LHCN-M2 (cell line): ENCODE measurements at places on chromosomes 16 and 17.

DNA sequence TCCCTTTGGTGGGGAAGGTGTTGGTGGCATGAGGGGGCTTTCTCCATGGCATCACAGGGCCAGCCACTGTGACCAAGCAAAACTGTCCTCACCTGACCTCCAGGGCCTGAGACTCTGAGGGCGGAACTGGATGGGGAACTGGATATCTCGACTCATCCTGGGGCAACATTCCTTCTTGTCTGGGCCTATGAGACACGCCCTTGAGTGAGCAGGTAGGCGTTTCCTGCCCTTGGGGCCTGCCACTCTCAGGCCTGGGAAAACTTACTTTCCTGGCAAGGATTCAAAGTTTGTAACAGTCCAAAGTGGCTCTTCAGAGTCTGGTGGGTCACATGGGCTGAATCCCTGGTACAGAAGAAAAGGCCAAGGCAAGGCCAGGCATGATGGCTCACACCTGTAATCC is 9.6 kb downstream of the MT1X start:
- peak; percentile 39 for DNase-seq

GRCh38 chr16:19655242-19655777 is 62.7 kb downstream of the KNOP1 start:
- no peak for DNase-seq

DNA sequence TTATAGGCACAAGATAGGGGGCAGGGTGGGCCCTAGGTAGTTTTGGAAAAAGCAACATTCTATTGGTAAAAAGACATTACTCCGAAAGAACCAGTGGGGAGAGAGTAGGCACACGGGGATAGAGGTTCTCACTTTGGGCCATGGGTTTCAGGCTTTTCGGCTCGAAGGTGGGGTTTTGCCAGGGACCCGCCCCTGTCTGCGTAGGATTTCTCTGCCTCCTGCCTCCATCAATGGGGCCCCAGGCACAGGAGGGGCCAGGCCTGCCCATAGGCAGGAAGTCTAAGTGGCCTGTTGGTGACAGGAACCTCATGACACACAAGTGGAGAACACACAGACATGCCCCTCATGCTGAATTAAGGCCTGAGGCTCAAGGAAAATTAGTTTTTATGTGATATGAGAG is 57.5 kb downstream of the RNF213 start:
- no peak for DNase-seq

DNA sequence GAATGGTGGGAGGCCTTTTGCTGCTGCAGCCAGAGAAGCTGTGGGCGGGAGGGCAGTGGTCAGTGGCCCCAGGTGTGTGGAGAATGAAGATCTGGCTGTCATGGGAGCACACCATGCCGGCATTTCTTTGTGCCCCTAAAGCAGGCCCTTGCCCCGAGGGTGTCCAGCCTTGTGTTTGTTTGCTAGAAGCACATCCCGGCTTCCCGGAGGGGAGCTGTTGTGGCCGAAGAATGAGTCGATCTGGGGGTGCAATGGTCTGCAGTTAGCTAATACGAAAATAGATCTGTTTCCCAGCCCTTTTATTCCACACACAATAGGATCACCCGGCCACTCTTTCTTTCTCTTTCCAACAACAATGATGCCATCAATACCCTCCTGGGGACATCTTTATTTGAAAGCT is 228.8 kb downstream of the CBLN1 start:
- no peak for DNase-seq

GRCh38 chr17:16968786-16969185 is 3.1 kb downstream of the TNFRSF13B start:
- no peak for DNase-seq

- no peak for DNase-seq
These were observed 249.6 kb upstream of the TNRC6C start for GRCh38 chr17:77708936-77709335.

GRCh38 chr16:23754594-23755483 is at the start of gene CHP2:
TSS of gene CHP2 (plus strand) at chr16:23755026. CDS start at chr16:23755050, 24 bp downstream.
- no peak for DNase-seq

- DNase-seq = peak; percentile 70
These were observed 9.3 kb upstream of the IRX5 start for GRCh38 chr16:54921206-54921824.

DNA sequence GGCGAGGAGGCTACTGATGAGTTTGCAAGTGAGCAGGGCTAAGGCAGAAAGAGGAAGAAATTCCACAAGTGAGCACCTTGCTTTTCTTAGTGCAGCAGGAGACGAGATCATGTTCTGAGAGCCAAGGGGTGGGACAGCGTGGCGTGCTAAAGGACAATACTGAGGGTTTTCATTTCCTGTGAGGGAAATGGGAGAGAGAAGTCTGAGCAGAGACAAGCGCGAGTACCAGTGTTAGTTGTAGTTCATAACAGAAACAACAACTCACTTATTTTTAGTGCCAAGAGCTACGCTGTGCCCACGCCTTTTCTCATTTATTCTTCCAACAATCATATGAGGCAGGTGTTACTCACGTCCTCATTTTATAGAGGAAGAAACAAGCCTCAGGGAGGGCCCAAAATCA is 2.3 kb downstream of the SPACA3 start:
- DNase-seq = no peak

GRCh38 chr17:55833306-55833705 is 82.5 kb downstream of the PCTP start:
- DNase-seq = no peak

- no peak for DNase-seq
These were observed 74.4 kb upstream of the TANC2 start for GRCh38 chr17:62891659-62892058.

DNA sequence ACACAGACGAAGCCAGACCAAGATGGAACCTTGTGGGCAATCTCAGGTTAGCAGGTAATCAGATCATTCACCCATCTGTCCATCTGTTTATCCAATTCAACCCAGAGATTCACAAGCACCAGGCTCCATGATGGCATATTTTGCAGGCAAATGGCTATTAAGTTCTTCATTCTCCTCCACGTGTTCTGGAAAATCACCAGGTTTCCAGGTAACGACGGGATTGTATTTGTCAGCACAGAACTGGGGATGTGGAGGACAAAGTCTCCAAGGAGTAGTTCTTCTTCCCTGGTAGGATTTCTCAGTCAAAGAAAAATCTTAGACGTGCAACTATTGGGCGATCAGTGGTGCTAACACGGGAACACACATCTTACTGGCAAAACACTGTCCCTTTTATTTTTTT is 368.8 kb downstream of the SLC39A11 start:
- DNase-seq = no peak

GRCh38 chr16:5432166-5432565 is 334.6 kb upstream of the EEF2KMT start:
- DNase-seq = no peak

GRCh38 chr16:56764835-56765234 is 34.9 kb downstream of the NUP93 start:
- no peak for DNase-seq

DNA sequence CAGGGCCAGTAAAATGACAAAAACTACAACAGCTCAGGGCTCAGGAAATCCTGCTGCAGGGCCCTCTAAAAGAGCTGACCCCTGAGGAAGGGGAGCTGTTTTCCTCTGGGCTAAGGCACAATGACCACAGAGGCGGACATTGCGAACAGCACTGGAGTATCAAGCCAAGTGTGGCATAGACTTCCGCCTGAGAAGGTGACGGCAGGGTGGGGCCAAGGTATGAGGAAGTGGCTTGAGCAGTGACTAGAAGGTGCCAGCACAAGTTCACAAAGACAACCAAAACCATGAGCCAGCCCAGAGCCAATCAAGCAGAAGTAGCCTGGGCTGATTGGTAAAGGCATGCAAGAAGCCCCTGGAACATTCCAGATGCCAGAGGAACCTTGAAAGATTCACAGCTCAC is 13.9 kb downstream of the ERN2 start:
- no peak for DNase-seq

- no peak for DNase-seq
These were observed 12.1 kb upstream of the TMEM92 start for GRCh38 chr17:50262001-50262794.

GRCh38 chr17:64777415-64778239 is 115.5 kb upstream of the SMURF2 start:
- no peak for DNase-seq

GRCh38 chr16:50841081-50841886 is 99.4 kb downstream of the CYLD start:
- DNase-seq = no peak

DNA sequence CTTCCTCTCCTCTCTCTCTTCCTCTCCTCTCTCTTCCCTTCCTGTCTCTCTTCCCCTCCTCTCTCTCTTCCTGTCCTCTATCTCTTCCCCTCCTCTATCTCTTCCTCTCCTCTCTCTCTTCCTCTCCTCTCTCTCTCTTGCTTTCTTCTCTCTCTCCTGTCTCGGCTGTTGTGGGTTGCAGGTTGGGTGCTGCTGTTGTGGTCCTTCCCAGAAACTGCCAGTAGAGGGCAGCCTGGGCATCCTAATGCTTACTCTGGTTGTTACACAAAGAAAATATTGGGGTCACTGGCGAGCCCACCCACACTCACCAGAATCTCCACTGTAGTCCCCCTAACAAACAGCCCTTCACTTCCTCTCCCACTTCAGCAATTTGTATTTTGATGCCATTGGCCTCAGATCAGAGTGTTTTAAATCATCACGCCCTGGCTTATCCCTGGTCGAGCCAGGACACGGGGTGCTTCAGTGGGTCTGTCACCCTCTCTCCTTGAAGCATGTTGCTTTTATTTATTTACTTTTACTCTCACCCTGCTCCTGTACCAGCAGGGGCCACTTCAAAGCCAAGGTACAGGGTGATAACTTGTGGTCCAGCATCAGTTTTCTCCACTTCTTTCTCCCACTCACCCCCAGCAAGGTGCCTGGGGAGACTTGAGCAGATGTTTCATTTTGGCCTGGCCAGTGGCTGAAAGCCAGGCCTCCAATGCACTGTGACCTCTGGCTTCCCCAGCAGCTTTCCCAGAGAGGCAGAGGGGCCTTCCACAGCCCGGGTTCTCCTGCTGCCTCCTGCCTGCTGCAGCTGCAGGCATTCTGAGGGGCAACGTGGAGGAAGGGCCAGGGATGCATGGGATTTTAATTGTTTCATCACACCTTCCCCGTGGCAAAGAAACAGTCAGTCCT is 4.7 kb upstream of the MMP15 start:
- DNase-seq = no peak

GRCh38 chr17:9473711-9474110 is 101.9 kb downstream of the STX8 start:
- peak; percentile 21 for DNase-seq

GRCh38 chr16:17474037-17474436 is 3.3 kb upstream of the XYLT1 start:
- DNase-seq = no peak

DNA sequence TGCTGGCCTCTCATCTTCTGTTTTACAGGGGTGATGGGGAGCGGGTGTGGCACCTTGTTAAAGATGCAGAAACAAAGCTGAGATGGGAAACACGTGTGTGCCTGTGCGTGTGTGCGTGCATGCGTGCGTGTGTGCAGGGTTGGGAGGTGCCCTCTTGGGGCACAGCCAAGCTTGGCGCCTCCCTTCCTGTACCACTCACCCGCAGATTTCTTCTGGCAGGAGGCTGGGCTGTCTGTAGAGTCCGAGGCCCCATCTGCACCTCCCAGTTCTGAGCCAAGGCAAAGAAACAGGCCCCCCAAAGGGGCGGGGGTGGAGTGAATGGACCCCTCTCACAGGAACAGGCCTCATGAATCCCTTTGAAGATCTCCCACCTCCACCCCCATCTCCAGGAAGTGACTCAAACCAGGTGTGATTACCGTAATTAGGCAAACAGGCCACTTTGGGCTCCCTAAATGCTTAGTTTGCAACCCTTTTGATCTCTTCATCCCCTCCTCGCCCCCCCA is 20.9 kb downstream of the TNS4 start:
- DNase-seq = no peak

DNA sequence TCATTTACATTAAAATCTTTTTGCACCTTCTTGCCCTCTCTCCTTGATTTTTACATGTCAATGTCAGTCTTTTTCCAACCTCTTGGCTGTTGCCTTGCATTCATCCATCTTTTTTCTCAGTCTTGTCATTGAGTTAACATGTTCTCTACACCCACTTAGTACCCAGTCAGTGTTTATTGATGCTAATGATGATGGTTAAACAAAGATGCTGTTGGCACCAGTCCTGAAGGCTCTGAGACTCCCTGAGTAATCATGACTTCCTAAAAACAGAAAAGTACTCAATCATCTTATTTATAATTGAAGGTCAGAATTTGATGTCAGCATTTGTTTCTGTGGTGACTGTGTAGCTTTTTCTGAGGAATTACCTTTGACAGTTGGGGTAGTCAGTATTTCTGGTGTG is 104.5 kb downstream of the NLK start:
- no peak for DNase-seq

DNA sequence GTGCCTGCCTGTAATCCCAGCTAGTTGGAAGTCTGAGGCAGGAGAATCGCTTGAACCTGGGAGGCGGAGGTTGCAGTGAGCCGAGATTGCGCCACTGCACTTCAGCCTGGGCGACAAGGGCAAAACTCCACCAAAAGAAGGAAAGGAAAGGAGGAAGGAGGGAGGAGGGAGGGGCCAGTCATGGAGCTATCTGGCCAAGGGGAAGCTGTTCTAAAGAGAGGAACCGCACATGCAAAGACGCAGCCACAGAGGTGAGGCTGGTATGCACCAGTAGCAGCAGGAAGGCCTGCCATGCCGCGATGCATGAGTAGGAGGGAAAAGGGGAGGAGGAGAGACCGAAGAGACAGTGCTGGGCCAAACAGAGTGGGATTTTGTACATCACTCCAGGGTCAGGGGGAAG is 35.9 kb downstream of the HSBP1 start:
- no peak for DNase-seq

- DNase-seq = peak; percentile 81
These were observed 152.2 kb upstream of the NOG start for GRCh38 chr17:56441308-56441707.

DNA sequence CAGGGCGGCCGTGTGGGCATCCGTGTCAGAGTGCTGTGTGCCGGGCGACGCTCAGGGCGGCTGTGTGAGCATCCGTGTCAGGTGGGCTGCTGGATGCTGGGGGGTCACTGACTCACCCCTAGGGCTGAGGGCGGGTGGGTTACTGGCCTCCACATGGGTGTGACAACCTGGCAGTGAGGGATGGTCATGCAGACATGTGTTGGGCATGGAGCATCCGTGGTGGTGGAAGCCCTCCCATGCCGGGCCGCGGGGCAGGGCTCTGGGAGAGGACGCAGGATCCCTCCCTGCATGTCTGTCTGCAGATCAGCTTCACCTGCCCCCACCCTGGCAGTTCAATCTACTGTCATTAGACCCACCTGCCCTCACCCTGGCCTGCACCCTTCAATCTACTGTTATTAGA is 56.3 kb downstream of the METRNL start:
- DNase-seq = no peak

GRCh38 chr17:69192754-69193153 is 35.9 kb downstream of the ABCA10 start:
- no peak for DNase-seq

DNA sequence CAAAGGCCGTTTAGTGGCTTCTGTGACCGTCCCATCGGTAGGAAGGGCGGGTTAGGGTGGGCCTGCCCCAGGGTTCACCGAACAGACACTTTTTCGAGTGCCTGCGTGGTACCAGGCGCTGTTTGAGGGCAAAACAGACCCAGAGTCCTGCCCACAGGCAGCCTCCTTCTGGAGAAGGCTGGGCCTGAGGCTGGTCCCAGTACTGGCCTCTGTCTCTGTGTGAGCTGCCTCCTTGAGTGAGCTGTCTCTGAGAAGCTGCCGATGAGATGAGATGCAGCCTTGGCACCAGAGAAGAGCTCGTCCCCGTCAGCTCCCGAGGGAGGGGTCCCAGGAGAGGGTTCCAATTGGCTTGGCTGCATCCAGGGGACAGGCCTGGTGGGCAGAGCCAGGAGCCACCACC is 53.1 kb downstream of the NKD1 start:
- DNase-seq = no peak
